Head of caudate nucleus (tissue), 42 donors: ENCODE measurements at places on chromosomes 2 and 18.

GRCh38 chr2:100907832-100908231, 87.9 kb downstream of the NPAS2 start:
- DNase-seq, result no peak

GRCh38 chr2:89000235-89000634, 308.8 kb downstream of the RPIA start:
- no peak for DNase-seq

- DNase-seq, result no peak
Measured at GRCh38 chr2:239108459-239108858, 260.6 kb downstream of the TWIST2 start.

DNA sequence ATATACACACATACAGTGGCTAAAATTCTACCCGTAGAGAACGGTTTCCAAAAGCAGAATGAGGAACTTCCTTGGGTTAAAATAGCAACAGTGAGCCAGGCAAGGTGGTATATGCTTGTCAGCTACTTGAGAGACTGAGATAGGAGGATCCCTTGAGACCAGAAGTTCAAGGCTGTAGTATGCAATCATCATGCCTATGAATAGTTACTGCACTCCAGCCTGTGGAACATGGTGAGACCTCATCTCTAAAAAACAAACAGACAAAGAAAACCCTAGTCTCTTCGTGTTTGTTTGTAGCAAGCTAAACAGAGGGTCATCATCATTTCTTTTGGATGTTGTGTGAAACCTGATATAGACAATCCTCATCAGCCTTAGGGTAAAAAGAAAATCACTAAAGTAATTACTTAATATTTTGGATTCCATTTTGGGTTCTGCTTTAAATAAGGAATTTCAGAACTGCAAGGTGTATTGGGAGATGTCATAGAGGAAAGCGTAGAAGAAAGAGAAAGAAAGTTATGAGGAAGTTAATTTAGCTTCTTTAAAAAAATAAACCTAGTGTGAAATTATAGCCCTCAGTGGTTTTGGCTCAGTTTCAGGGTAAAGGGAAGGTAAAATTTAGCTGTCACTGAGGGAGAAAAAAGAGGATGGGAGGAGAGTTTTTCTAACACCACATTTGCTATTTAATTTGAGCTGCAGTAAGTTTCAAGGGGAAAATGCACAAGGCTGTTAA, 46.5 kb downstream of the PLEK start:
- DNase-seq, result no peak

GRCh38 chr2:14536976-14537375, 95.5 kb upstream of the LRATD1 start:
- DNase-seq, result no peak

DNA sequence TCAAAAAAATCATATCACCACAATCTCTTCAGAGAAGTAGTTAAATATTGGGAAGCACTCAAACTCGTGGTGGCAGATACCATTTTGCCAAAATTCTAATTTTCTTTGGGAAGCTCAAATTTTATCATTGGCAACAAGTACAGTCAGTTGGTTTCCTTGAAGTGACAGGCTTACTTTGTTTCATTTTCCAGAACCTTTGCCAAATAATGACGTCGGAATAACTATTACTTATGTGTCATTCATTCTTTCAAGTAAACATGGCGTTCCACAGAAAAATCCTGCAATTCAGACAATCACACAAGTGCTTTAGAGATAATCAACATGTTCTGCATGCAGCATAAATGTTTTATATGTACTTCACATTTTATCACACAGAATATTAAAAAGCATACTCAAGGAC, 5.4 kb downstream of the TTLL4 start:
- no peak for DNase-seq

DNA sequence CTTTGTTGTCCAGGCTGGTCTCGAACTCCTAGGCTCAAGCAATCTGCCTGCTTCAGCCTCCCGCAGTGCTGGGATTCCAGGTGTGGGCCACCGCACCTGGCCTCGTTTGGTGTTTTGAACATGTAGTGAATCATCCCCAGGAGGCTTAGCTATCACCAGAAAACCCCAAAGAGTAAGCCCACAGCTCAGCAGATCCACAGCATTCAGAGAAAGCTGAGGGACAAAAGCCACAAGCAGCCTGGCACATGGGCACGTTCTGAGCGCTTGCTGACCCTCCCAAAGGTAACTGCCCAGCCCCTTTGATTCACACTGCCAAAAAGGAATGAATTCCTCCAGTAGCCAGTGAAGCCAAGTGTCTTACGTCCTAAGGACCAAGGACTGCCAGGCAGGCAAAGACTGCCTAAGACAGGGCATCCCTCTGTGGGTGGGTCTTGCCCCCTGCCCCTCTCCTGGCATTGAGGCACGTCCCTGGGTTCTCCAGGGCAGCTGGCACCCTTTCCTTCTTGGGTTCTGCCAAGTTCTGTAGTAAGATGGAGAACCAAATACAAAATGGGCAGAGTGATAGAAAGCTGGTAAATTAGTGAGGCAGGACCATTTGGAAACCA, 31.7 kb downstream of the MBP start:
- no peak for DNase-seq

GRCh38 chr18:25446972-25447371, 95.0 kb upstream of the ZNF521 start:
- DNase-seq, result no peak

- no peak for DNase-seq
Measured at GRCh38 chr2:33680644-33681363, 81.7 kb upstream of the FAM98A start.

DNA sequence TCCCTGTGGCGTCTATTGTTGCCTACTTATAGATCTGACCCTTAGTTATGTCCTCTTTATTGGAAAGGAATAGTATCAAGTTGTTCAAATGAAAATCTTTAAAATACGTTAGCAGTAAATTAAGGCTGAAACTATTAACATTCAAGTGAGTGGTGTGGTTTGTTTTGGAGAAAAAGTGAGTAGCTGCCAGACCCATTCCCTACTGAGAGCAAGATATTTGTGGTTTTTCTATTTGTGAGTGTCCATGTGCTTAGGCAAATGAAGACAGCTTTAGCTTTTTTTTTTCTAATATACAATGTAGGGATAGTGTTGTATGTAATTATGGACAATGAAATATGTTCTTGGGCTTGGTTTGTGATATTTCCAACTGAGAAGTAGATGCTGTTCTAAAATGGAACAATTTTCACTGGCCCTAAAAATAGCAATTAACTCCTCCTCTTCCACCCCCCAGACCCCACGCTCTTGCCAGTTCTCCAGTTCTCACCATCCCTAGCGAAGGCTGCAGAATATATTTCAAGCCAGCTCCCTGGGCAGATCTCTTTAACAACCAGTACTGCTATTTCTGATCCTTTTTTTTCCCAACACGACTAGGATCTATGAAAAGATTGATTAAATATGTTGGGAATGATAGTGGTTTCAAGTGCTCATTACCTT, 83.1 kb downstream of the CCDC85A start:
- DNase-seq, result no peak

DNA sequence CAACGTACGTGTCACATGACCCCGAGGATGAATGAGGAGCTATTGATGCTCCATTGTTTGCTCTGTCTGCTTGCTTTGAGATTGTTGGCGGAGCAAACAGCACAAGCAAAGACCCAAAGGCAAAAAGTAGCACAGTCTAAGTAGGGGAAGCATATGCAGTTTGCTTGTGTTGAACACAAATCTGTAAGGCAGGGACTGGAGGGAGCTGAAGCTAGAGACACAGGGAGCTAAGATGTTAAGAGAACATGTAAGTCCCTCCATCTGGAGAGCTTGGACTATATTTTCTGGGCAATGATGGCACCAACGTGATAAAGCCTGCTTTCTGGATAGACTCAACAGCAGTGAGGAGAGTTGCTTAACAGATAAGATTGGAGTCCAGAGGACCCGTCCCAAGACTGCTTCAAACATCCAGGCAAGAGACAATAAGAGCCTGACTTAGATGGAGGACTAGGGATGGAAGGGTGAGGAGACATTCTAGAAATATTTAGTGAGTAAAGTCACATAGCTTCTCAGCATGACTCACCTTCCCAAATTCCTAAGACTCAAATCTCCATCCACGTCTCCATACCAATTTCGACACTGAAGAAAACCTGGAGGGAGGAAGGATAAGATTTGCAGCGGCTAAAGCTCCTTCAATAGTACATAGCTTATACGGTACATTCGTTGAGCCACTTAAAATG, 88.1 kb upstream of the KLF7 start:
- DNase-seq, result no peak
